Effector memory CD4-positive, alpha-beta T cell (primary cell): ENCODE measurements at places on chromosomes 6 and 20.

DNA sequence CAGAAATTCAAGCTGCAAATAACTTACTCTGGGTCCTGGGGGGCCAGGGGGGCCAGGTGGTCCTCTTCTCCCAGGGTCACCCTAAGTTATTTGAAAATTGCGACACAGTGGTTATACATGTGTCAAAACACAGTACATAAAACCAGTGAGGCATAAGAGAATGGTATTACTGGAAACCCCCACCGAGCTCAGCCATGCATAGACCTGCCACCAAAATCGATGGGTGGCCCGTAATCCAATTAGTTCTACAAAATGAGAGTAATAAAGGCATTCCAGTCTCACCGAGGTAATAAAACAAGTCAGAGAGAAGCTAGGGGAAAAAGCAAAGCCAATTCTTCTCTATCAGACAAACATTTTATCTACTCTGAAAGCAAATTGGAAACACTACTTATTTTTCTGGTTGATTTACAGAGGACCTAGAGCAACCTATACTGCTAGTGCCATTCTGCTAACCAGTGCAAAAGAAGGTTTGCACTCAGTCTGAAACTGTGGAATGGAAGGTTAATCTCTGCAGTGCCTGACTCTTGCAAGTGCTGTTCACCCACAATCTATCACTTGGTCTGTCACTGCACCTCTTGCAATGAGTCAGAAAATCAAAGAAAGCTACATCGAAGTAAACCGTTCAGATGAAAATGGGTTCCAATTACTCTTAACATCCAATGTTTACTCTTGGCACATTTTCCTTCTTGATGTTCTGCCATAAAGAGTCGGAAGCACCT is 32.4 kb downstream of the COL9A1 start:
- no peak for DNase-seq

GRCh38 chr6:150373260-150373701 is 4.5 kb downstream of the IYD start:
- no peak for DNase-seq

- no peak for DNase-seq
Measured at GRCh38 chr6:7992002-7992815, 72.0 kb downstream of the BLOC1S5 start.

- DNase-seq, result no peak
Measured at GRCh38 chr6:56837322-56837894, 117.5 kb upstream of the BEND6 start.

DNA sequence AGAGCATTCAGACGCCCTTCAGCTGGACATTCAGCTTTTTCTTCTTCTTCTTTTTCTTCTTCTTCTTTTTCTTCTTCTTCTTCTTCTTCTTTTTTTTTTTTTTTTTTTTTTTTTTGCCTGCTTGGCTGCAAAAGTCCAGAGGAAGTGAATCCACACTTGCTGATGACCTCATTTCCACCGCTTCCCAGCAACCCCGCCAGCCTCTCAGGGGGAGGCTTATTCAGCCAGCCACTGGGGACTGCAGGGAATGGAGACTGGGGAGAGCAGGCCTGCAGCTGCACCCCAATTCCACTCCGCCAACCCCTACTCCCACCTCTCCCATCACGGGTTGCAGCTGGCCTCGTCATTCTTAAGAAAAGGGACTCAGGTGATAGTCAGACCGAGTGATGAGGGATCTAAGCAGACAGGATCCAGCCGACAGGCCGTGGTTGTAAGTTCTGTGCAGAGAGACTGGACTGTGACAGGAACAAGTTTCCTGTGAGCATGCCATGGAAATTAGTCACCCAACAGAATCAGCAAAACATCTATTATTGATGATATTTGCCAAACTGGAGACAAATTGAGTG is 59.0 kb upstream of the QKI start:
- no peak for DNase-seq

GRCh38 chr6:52328729-52329128 is 33.2 kb upstream of the PAQR8 start:
- DNase-seq, result no peak

GRCh38 chr20:24303393-24304170 is 165.8 kb upstream of the SYNDIG1 start:
- no peak for DNase-seq

DNA sequence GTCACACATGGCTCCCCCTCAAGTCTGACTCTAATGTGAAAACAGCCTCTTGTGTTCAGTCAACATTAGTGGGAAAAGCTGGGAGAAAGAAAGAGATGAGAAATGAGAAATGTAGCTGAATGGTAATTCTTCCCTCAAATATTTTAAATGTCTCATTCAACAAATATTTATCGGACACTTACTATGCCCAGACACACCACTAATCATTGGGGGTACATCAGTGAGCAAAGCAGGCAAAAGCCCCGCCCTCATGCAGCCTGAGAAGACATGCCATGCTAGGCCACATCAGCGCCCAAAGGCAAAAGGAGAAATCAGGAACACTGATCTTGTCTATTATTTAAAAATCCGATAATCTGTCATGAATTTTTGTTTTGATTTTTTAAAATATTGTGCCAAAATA is 89.9 kb upstream of the ASF1A start:
- DNase-seq, result no peak

DNA sequence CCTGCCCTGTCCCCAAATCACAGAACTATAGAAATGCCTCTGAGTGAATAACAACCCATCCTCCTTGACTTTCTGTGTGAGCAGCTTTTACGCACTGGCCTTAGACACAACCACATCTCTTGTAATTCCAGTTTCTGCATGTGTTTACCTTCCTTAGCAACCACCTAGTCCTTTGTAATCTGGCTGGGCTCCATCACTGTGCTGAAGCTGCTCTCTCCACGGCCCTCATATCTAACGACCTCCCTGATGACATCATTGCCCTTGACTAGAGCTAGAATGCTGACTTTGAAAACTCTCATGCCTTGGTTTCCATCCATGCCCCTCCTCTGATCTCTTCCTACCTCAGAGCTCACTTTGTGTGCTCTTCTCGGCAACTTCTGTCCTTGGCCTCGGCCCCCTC is 30.5 kb upstream of the GLP1R start:
- DNase-seq, result no peak

DNA sequence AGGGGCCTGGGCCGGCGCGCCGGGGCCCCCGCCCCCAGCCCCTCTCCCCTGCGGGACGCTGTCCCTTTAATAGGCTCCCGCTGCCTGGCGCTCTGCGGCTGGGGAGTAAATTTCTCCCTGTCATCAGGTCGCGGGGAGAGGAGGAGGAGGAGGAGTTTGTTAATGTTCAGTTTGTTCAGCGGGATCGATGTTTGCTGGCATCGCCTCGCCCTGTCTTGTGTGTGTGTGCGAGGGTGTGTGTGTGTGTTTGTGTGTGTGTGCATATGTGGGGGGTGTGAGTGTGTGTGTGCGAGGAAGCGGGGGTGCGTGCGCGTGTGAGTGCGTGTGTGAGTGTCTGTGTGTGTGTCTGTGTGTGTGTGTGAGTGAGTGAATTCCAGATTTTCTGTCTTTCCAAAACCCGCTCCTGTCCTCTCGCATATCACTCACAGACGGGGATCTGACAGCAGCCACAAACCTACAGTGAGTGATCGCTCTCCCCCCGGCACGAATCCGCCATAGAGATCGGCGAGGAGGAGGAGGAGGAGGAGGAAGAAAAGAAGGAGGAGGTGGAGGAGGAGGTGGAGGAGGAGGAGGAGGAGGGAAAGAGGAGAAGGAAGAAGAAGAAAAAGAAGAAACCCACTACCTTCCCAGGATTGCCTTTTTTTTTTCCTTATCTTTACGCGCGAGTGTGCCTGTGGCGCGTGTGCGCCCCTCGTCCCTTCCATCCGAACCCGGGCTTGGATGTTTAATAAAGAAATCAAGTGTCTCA is at the start of gene TSHZ2:
TSHZ2 (plus strand) TSS at position 169 of the 748 bp plus-strand sequence. CDS start 936 bp downstream, outside the sequence.
- no peak for DNase-seq

GRCh38 chr20:58433759-58434158 is 44.7 kb downstream of the VAPB start:
- no peak for DNase-seq

GRCh38 chr6:36662827-36663256 is 15.7 kb upstream of the CDKN1A start:
- DNase-seq, result no peak

DNA sequence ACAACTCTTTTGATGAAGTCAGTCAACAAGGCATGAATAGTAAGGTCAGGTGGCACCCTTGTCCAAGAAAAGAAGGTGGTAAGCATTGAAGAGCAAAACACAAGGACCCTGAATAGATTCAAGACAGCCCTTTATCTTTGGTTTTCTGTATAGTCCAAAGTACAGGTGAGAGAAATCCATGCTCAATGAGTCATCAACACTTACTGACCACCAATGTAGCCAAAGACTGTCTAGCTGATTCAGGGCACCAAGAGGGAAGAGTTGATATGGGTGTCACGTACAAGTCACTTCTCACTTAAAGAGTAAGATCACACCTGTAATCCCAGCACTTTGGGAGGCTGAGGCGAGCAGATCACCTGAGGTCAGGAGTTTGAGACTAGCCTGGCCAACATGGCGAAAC is 528.3 kb downstream of the CD83 start:
- DNase-seq, result no peak

GRCh38 chr6:147738516-147739162 is 230.1 kb downstream of the SAMD5 start:
- DNase-seq, result no peak

DNA sequence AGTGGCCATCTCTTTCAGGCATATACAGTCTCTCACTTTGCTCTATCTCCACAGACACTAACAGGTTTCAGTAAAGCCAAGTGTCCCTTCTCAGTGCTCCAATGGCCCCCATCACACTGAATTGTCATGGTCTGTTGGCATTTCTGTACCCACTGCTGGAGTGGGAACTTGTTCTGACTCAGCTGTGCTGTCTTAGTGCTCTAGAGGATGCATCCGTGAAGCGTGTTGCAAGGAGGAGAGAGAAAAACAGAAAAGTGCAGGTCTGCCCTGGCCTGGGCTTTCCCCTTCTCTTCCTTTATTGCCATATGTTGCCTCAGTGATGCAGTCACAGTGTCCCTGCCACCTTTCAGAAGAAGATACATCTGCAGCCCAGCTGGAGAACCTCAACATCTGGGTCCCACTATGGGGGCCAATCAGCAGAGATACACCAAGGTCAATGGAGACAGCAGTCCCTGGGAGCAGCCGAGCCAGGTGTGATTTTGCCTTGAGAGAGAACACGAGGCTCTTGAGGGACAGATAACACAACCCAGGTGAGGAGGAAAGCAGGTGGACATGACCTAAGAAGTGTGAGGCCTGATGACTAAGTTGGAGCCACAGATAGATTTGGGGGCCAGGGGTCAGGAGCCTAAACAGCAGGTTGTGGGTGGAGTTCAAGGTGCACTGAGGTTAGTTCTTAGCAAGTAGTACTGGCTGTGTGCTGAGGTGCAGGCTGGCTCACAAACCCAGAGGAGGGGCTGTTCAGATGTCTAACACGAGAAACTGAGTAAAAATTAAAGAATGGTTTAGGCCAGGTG is 5.6 kb upstream of the PLCG1 start:
- no peak for DNase-seq

DNA sequence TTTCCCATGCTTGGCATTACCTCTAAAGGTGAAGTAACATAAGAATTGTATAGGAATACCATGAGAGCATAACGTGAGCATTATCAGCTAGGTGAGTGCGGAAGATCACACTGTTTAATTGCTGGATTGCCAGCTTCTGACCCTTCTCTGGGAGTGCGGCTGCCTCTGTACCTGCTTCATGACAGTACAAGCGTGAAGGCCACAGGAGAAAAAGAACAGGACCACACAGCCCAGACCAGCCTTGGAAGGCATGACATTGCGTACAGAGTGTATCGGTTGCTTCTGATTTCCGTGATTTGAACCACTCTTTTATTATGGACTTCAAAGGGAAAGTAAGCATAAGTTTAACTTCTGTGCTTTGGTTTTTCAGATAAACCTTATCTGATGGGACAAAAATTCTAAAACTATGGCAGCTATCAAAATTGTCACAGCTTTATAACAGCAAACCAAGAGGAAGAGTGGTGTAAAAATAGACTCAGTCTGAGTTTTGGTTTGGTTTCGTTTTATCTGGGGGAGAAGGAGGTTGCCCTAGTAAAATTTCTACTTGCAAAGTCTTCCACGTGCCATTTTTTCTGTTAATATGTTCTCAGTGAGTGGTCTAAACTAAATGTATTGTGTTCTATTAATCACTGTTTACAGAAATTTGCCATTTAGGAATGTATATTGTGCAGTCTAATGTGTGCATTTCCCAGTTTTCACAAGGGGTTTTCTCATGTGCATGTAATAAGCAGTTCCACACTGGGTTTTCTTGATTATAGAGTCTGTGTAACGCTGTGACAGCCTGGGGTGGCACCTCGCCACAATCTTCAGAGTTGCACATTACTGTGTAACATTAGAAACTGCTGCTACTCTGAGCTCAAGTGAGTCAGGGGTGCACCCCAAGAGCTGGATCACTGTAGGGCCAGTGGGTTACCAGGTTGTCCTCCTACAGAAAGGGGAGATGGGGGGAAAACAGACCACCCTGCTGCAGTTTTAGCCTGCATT is 97.3 kb downstream of the RPP40 start:
- DNase-seq, result no peak

- DNase-seq, result no peak
Measured at GRCh38 chr6:132481189-132481588, 31.7 kb downstream of the STX7 start.

- DNase-seq, result no peak
Measured at GRCh38 chr20:45792317-45793118, 764 bp downstream of the DNTTIP1 start.

- DNase-seq, result no peak
Measured at GRCh38 chr6:131787079-131787478, 20.7 kb upstream of the ENPP1 start.
